ENCODE measurements at places on chromosomes 2 and 18.

DNA sequence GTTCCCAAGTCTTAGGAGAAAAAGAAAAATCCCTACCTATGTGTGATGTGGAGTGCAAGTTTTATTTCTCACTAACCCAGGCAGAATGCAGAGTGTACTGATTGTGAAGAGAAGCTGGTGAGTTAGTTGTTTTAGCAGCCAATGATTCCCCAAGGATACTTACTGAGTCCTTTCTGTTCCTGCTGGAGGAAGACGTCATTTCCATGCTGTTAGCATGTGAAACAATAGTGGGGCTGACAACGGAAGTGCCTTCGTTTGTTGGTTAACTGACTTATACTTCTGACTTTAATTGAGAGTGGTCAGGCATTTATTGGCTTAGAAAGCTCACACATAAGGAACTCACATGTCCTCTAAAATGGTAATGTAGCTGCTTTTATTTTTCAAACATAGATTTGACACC lies 180.6 kb downstream of the MC4R start:
- DNase-seq, result no peak

DNA sequence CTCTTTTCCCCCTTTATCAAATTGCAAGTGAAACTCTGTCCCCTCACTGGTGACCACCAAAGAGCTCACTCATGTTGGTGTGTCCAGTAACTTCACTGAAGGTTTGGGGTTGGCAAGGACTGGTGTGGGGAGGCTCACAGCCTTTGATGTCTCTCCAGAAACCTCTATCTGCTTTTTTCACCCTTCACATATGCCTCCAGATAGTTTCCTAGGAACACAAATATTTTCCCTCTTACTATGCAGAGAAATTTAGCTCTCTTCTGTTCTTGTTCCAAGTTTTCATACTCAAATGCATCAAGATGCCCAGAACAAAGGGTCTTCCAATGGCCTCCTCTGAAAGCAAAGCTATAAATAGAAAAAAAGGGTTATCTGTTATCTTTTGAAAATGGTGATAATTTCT lies 20.7 kb downstream of the DTNA start:
- DNase-seq, result no peak

DNA sequence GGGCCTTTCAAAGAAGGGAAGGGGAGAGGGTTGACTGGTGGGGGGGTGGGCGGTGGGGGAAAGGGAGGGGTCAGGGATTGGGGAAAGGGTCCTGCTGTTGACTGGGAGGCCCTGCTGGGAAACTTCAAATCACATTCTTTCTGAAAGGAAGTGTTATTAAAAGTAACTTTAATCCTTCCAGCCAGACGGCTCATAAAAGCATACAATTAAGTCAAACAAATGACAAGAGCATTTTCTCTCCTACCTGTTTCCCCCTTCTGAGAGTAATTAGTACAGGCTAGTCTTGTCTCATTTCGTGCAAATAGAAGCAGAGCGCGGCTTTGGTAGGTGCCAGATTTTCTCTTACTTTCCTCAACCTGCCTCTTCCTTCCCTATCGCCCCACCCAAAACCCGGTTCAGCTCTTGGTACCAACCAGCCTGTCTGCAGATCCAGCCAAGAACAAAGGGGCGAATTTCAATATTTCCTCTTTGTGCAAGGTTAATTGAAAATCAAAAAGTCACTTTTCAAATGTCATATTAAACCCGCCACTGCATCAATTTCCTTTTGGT lies 2112.6 kb upstream of the PIK3C3 start:
- no peak for DNase-seq

GRCh38 chr2:176293334-176293733 lies 24.1 kb downstream of the MTX2 start:
- DNase-seq, result no peak

- DNase-seq, result no peak
Observed at GRCh38 chr18:76670564-76671288, 151.6 kb upstream of the ZNF236 start.

DNA sequence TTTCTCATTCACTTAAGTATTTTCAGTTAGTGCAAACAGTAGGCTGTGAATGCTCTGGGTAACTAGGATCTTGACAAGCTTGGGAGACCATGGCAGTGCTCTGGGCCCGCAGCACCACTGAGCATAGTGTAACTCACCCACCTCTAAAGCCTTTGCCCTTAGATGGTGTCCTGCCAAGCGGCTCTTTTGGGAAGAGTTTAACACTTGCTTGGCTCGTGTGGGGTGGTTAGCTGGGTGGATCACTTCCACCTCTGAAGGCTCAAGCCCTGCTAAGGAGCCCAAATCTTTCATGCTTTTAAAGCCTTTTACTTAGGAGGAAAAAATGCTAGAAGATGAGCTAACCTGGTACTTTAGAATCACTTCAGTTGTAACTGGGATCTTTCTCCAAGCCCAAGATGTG lies 33.9 kb downstream of the PTPN18 start:
- no peak for DNase-seq

DNA sequence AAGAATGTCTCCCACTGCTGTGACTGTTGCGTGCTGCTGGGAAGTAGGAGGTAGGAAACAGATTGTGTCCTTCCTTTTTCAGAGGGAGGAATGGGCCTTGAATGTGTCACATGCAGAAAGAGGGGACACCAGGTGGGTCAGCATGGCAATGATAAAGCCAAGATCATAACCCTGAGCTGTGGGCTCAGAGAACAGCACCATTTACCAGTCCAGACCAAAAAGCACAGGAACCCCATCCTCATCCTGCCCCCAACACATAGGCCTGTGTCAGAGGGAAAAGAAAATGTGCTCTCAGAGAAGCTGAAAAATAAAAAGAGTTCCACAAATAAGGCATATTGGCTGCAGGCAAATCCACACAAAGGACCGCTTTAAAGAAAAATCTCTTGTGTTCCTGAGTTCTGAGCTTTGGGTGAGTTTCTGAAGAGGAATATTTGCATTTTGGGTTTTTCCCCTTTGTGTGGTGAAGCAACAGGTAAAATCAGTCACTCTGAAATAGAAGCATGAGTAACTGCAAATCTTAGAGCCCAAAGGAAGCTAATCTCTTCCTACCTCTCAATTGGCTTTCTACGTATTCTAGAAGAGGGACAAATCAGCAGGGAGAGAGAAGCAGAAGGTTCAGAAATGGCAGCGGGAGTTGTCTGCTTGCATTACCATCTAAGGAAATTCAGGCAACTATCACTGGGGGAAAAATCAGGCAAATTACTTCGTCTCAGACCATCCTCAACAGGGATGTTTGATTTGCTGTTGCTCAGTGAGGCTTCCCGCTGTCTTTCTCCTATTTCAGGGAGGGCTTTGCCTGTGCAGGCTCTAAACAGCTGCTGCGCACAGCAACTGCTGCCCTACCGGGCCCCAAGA lies 106.8 kb downstream of the BCL11A start:
- no peak for DNase-seq

DNA sequence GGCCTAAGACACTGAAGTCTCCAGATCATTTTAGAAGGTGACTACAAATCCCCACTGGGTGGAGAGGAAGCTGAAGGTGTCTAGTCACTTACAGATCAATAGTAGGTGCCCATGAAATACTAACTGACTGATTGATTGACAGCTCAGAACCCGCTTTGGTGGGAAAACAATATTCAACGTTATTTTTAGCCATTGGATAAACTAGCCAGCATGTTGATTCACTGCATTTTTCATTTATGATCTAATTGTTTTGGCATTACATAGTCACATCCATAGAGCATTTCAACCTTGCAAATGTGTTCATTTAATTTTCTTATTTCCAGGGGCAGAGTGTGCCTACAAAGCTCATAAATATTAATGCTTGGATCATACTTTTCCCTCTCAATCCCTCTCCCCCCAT lies 162.3 kb downstream of the MREG start:
- DNase-seq, result no peak

DNA sequence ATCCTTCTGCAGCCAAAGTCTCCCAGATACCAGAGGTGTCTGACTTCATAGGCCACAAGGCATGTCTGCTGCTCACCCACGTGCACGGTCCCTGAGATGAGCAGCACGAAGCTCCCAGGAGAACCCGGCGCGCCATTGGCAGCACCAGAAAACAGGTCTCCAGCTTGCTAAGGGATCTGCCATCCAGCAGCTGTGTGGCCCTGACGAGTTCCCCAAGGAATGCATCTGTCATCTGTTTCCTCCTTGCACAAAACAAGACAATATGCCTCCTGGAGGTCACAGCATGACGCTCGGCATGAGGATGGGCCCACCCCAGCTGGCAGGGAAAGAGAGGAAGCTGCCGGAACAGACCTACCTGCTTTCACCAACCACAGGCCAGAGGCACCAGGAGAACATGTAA lies 29.2 kb downstream of the HS6ST1 start:
- DNase-seq, result no peak

GRCh38 chr18:21820033-21820810 lies 79.6 kb downstream of the MIB1 start:
- no peak for DNase-seq

GRCh38 chr18:50169149-50169548 lies 25.8 kb downstream of the MYO5B start:
- no peak for DNase-seq

GRCh38 chr2:221495731-221496130 lies 76.4 kb downstream of the EPHA4 start:
- no peak for DNase-seq

All from activated CD8-positive, alpha-beta memory T cell treated with anti-CD3 and anti-CD28 coated beads for 48 hours (primary cell).